ENCODE measurements at places on chromosomes 12 and 14.

DNA sequence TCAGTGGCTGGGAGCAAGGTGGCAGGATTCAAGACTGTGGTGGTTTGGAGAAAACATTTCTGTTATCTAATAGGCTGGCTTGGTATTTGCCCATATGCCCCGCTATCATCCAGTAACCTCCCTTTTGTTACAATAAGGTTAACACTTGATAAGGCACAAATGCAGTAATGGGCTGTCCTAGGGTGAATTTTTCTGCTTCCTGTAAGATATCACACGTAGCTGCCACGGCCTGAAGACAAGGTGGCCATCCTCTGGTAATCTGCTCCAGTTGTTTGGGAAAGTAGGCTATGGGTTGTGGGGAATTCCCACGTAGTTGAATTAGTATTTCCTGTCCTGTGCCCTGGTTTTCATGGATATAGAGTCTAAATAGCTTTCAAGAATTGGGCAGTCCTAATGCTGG, 23.1 kb downstream of the ANG start:
- no peak for DNase-seq

DNA sequence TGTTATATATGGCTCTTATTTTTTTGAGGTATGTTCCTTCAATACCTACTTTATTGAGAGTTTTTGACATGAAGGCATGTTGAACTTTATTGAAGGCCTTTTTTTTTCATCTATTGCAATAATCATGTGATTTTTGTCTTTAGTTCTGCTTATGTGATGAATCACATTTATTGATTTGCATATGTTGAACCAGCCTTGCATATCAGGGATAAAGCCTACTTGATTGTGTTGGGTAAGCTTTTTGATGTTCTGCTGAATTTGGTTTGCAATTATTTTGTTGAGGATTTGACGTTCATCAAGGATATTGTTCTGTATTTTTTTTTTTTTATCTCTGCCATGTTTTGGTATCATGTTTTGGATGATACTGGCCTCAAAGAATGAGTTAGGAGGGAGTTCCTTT, 15.2 kb upstream of the ART4 start:
- no peak for DNase-seq

DNA sequence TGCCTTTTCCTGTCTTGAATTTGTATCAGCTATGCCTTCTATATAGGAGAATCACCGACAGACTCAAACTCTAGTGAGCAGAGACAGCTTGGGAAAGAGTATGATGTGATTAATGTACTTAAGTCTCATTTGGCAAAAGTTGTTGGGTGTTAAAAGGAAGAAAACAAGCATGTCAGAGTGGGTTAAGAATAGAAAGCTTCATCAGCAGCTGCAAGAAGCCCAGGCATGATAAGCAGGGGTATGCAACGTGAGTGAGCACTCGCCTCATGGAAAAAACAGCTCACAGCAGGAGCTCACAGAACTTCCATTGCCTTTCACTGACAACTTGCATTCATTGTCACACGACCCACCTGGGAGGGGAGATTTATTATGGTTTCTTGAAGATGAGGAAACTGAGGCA, 35.9 kb upstream of the WNK1 start:
- DNase-seq: peak; percentile 75

DNA sequence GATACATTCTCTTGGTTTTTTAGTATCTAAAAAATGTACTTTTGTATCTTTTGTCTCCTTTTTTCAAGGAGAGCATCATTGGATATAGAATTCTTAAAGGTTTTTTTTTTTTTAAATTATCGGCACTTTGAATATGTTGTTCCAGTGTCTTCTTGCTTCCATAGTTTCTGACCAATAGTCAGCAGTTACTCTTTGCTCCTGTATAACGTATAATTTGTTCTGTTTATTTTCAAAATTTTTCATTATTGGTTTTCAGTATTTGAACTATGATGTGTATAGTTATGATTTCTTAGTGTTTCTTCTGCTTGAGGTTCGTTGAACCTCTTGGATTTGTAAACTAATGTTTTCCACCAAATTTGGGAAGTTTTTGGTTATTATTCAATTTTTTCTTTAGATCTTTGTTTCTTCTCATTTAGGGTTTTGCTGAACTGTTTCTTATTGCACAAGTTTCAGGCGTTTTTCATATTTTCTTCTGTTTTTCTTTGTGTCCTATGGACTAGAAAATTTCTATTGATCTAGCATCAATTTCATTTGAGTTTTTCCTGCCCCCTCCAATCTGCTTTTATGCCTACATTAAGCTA, 93.9 kb downstream of the PLBD1 start:
- no peak for DNase-seq

DNA sequence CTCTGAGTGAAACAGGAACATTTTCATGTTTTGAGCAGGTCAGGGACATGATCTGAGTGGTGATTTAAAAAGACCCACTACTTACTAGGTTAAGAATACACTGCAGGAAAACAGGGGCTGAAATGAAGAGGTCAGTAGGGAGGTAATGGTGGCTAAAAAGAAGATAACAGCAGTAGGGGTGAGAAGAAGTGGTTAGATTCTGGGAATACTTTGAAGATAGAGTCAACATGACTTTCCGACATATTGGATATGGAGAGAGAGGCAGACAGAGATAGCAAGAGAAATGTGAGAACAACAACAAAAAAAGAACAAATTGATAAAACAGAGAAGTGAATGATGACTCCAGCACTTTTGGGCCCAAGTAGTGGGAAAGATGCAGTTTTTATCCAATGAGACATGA, 168.0 kb downstream of the ALX1 start:
- no peak for DNase-seq

GRCh38 chr14:91753501-91754128, 21.7 kb upstream of the CATSPERB start:
- DNase-seq: no peak

DNA sequence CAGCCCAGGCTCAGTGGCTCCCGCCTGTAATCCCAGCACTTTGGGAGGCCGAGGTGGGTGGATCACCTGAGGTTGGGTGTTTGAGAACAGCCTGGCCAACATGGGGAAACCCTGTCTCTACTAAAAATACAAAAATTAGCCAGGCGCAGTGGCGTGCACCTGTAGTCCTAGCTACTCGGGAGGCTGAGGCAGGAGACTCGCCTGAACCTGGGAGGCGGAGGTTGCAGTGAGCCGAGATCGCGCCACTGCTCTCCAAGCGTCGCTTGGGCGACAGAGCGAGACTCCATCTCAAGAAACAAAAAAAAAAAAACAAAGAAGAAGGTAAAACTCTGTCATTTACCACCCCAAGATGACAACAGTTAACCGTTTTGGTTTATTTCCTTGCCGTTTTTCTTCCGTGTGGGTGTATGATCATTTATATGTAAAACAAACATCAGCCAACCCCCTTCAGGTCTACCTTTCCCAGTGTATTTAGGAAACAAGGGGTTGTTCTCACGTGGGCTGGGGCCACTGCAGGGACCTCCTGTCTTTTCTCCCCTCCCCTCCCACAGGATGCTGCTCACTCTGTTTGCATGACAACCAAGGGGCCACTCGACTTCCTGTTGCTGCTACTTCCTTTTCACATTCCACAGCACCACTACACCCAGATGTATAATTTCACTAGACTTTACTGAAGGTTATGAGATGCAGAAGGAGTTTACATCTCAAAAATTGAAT, 13.6 kb downstream of the TTC9 start:
- no peak for DNase-seq

- peak; percentile 43 for DNase-seq
Measured at GRCh38 chr12:13097491-13098011, 5.9 kb downstream of the GSG1 start.

- no peak for DNase-seq
Measured at GRCh38 chr12:29751676-29752075, 32.1 kb downstream of the TMTC1 start.

DNA sequence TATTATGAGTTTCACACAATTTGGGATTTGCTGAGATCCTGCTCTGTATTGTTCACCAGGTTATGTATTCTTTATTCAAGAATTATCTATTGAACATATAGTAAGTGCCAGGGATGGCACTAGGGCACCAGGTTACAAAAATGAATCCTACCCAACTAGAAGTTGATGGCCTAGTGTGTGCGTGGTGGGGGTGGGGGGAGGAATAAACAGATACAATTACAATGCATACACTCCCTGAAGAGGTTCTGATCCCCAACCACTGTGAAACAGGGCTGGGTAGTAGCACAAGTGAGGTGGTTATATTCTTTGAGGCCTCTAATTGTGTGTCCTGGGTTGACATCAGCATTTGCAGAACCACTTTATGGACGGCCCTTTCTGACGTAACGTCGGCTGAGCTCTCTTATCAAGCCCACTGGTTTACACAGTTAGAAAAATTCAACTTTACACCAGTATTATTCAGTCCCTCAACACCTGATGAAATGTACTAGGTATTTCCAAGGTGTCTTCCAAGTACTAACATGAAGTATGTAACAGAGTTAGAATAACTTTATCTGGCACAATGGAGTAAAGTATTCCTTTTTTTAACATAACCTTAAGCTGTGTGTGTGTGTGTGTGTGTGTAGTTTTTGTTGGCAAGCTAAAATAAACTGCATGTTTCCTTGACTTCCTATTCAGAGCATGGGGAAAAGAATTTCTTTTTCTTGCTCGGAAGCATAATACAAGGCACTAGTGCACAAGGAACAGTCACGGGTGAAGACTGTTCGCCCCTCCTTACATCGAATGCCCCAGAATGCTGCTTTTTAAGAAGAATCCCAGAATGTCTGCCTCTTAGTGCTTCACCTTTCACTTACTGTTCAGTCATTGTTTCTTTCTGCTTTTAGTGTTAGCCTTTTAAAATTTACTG, 8.1 kb upstream of the GLRX5 start:
- DNase-seq: peak; percentile 51

DNA sequence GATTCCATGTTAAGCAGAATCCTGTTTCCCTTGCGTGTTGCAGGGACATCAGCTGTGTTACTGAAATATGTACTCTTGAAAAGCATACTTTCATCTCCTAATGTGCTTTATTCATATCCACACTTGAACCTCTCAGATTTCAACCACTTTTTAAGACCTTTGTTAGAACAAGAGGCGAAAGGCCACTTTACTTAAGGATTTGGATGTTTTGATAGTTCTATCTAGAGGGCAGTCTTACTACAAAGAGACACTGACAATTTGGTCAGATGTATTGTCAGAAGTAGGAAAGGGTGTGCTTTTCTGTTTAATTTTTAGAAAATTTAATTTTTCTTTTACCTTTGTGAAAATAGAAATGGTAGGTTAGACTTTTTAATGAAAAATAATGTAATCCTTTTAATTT, 267.9 kb downstream of the TMTC2 start:
- no peak for DNase-seq

- DNase-seq: no peak
Measured at GRCh38 chr12:47065546-47065945, 13.9 kb upstream of the PCED1B start.

DNA sequence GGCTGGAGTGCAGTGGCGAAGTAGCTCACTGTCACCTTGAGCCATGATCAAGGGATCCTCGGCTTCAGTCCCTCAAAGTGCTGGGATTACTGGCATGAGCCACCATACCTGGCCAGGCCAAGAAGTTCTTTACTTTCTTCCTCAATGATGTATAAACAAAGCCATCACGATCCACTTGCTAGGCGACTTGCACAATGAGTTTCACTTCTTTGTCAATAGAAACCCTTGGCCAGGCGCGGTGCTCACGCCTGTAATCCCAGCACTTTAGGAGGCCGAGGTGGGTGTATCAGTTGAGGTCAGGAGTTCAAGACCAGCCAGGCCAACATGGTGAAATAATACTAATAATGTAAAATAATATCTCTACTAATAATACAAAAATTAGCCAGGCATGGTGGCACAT, 14.4 kb upstream of the SPSB2 start:
- DNase-seq: no peak

- no peak for DNase-seq
Measured at GRCh38 chr12:84813780-84814663, 98.6 kb downstream of the SLC6A15 start.

DNA sequence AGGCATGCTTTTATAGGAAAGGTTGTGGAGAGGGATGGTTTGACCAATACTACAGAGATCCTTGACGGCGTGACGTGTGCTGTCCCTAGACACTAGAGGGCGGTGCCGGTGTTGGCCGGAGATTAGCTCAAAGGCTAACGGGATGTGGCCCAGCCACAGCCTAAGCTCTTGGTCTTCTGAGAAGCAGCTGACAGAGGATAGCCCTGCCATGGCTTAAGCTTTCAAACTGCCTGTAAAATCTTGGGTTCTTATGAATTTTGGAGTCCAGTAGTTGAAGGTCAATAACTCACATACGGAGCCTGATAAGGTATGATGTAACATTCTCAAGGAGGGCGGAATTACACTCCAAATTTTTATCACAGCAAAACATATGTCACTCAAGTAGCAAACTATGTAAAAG, 515.7 kb upstream of the ATXN7L3B start:
- peak; percentile 50 for DNase-seq

DNA sequence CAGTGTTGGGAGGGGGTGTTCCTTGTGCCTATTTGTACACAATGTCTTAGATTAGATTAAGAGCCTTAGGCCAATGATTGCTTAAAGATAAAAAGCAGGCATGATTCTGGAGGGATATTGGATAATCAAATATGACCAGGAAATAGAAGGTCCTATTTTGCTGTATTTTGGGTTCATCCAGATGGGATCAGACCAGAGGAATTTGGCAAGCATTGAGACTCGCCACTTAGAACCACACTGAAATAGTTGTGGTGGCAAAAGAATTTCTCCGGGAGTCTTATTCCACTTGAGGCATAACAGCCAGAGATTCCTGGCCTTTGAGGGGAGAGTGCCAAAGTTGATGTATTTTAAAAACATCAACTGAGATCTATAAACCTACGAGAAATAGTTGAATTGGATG, 327.2 kb downstream of the RAD51B start:
- DNase-seq: no peak

DNA sequence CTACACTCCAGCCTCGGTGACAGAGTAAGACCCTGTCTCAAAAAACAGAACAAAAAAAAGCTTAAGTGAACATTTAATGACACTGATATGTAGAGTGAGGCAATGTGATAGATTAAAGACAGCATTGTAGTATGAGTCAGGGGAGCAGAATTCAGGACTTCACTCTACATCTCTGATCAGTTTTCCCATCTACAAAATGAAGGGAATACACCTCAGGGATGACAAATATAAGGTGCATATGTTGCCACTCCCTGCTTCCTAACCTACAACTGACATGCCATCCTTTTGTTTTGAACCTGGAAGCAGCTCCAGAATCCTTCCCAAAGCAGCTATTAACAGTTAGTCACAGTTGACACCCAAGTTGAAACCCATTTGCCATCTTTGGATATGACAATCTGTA, 30.9 kb upstream of the STRN3 start:
- no peak for DNase-seq

DNA sequence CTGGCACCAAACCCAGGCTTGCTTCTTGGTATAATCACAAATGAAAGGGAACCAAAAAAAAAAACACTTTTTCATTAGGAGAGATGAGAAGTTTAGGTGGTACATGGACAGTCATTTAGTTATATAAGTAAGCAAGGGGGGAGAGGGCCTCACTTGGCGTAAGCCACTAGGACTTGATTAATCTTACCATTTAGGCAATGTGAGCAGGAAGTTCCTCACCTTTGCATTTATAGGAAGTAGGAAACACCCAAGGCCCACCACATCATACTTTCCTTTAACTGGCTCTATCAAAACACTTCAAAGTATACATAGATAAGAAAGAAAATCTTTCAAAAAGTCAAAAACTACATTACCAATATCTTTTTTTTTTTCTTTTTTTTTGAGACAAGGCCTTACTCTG, 6.7 kb upstream of the RPS6KA5 start:
- no peak for DNase-seq
